ENCODE measurements at places on chromosomes 3 and 15.

- no peak for DNase-seq
Observed at GRCh38 chr15:37931868-37932267, 2.6 kb upstream of the TMCO5A start.

DNA sequence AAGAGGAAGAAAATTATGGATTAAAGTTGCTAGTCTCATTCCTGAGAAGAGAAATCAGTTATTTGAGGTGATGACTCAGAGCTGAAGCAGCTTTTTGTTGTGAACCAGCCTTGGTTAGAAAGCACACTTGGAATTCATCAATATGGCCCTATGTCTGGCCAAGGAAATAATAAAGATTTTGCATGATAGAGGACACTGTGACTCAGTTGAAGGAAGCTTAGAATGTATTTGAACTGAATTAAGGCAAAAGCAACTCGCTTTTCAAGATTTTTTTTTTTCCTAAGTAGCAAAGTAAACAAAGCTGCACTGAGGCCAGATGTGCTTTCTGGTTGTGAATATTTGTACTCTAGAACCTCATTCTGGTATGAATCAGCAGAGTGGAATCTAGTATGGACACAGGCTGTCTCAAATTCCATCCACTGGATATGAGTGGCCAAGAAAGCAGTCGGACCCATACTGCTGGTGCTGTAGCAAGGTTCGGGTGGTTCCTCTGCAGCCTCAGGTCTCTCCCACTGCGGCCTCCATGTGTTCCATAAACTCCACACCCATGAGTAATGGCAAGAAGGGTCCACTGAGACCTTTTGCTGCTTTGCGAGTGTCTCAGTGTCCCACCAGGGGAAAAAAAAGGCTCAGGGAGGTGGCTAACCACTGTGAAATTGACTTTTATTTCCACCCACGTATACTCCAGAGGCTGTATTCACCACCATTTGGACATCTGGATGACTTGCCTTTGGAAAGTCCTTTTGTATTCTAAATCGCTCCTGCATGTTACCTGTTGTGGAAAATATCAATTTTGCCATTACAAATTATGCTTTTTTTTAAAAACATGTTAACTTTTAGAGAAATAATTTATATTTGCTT, 53.1 kb downstream of the TGFBR2 start:
- DNase-seq = peak; percentile 4

GRCh38 chr3:184085389-184085852, 11.4 kb upstream of the HTR3E start:
- no peak for DNase-seq

- DNase-seq = no peak
Observed at GRCh38 chr3:100047455-100048141, 66.7 kb downstream of the FILIP1L start.

GRCh38 chr15:72197460-72198355, at the start of gene GRAMD2A:
Gene GRAMD2A, minus strand, starts transcription at chr15:72197787.
- peak; percentile 42 for DNase-seq

Data from NCI-H460 (cell line).